Mesothelial cell of epicardium (in vitro differentiated cells): ENCODE measurements at places on chromosomes 7 and 10.

DNA sequence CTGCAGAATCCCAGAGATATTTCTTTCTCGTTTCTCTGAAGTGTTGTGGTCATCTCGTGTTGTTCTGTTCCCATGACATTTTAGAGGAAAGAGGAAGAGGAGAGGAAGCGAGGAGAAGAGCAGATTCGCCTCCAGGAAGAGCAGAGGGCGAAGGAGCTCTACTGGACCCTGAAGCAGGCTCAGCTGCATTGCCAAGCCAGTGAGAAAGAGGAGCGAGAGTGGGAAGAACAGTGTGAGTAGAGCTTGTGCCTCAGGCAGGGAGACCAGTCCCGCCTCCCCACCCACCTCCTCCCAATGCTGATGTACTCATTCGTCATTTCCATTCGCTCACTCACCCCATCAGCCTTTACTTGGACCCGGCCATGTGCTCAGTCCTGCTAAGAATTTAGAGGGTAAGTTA, 50.8 kb downstream of the SH2D4B start:
- no peak for DNase-seq
- no peaks in the 10 kb centered on the region for H3K4me1 ChIP-seq
- no peak overlapping the region for H3K4me3 ChIP-seq
- peaks cover 4% of the 10 kb centered on the region for H3K27me3 ChIP-seq
- H3K27ac ChIP-seq, result no peak overlapping the region

GRCh38 chr7:23235813-23236221, 10.8 kb upstream of the GPNMB start:
- H3K27me3 ChIP-seq, result no peaks in the 10 kb centered on the region
- no peak overlapping the region for H3K4me3 ChIP-seq
- H3K4me1 ChIP-seq, result no peaks in the 10 kb centered on the region
- no peak for DNase-seq
- no peaks in the 10 kb centered on the region for H3K36me3 ChIP-seq

DNA sequence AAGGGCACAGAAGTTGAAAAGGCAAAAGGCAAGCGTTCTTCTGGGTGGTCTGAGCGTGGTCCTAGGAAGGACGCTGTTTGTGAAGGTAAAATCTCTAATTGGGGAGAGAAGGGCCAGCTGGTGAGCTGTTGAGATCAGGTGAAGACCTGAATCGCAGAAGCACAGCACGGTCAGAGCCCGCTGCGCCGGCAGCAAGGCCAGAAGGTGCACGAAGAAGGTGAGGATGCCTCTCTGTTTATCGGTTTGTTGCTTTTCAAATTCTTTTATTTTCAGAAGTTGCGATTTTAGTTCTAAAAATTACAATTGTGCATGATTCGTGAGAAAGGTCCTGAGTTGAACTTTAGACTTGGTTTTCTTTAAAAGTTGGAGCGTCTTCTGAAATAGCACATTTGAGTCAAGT, 247.8 kb upstream of the FOXK1 start:
- H3K4me3 ChIP-seq, result no peak overlapping the region
- H3K4me1 ChIP-seq, result no peaks in the 10 kb centered on the region
- H3K27me3 ChIP-seq, result no peaks in the 10 kb centered on the region
- H3K27ac ChIP-seq, result no peak overlapping the region
- H3K36me3 ChIP-seq, result no peaks in the 10 kb centered on the region

DNA sequence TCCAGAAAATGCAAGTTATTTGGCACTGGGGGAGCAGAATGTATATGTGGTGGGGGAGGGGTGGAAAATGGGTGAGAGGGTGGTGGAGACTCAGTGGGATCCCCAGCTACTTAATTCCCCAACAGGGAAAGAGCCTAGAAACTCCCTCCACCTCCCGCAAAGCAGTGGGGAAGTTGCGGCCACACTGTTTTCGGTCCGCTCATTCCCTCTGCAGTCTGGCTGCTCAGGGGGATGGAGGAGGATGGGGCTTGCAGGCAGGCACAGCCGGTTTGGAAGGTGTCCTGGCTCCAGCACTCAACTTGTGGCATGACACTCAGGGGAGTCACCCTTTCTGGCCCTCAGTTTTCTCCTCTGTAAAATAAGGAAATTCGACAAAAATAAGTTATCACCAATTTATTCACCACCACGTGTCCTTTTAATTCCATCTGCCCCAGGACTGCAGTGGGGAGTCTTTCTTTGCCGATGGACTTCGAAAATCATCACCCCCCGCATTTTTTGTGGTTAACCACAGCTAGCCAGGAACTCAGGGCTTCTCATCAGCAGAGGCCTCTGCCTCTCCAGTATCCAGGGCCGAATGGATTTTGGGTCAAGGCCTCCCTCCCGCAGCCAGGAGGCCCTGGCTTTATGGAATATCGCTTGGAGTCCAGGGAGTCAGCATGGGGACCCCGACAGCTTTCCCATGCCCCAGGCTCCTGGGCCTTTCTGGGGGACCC, 1.6 kb upstream of the HTRA1 start:
- no peak for DNase-seq
- H3K27ac ChIP-seq, result no peak overlapping the region
- H3K27me3 ChIP-seq, result peaks cover 58% of the 10 kb centered on the region
- no peaks in the 10 kb centered on the region for H3K36me3 ChIP-seq
- peaks cover 12% of the 10 kb centered on the region for H3K4me1 ChIP-seq

GRCh38 chr10:30558411-30558810, 71.1 kb downstream of the LYZL2 start:
- H3K36me3 ChIP-seq, result no peaks in the 10 kb centered on the region
- DNase-seq, result no peak
- no peaks in the 10 kb centered on the region for H3K27me3 ChIP-seq
- H3K4me3 ChIP-seq, result no peak overlapping the region

GRCh38 chr7:4277936-4278335, 404.2 kb upstream of the FOXK1 start:
- no peaks in the 10 kb centered on the region for H3K4me1 ChIP-seq
- H3K4me3 ChIP-seq, result no peak overlapping the region
- no peaks in the 10 kb centered on the region for H3K27me3 ChIP-seq
- no peak overlapping the region for H3K27ac ChIP-seq
- no peak for DNase-seq
- H3K36me3 ChIP-seq, result peaks cover 4% of the 10 kb centered on the region

DNA sequence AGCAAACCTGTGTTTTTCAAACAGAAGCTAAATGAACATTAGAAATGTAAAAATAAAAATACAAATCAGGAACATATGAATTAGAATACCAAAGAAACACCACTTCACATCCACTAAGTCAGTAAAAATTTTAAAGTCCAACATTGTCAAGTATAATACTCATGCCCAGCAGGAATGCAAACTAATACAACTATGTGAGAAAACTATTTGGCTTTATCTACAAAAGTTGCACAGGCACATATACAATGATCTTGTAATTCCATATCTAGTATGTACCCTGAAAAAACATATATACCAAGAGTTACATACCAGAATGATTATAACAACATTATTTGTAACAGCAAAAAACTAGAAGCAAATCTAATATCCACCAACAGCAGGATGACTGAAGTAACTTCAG, 91.1 kb downstream of the RNF32 start:
- no peaks in the 10 kb centered on the region for H3K4me1 ChIP-seq
- no peak overlapping the region for H3K27ac ChIP-seq
- H3K36me3 ChIP-seq, result peaks cover 58% of the 10 kb centered on the region
- no peak for DNase-seq
- H3K27me3 ChIP-seq, result no peaks in the 10 kb centered on the region
- H3K4me3 ChIP-seq, result no peak overlapping the region

DNA sequence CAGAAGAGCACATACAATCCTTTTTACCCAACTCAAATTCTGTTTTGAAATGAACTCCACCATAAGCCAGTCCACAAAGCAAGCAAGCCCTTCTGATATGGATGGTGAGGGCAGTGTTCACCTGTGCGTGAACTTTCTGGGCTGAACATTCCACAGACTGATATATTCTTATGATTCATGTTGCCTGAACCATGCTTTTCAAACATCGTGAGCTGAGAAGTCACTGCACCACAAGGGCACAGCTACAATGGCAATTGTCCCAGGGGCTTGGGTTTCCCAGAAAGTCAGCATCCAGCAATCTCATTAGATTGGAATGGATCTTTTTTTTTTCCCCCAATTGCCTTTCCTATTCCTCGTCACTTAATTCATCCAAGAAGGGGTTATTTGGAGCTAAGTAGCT, 86.9 kb upstream of the ZNF438 start:
- peak overlapping the region; percentile 96 for H3K27ac ChIP-seq
- H3K4me3 ChIP-seq, result no peak overlapping the region
- H3K27me3 ChIP-seq, result no peaks in the 10 kb centered on the region
- no peaks in the 10 kb centered on the region for H3K36me3 ChIP-seq
- peaks cover 35% of the 10 kb centered on the region for H3K4me1 ChIP-seq
- DNase-seq, result no peak

DNA sequence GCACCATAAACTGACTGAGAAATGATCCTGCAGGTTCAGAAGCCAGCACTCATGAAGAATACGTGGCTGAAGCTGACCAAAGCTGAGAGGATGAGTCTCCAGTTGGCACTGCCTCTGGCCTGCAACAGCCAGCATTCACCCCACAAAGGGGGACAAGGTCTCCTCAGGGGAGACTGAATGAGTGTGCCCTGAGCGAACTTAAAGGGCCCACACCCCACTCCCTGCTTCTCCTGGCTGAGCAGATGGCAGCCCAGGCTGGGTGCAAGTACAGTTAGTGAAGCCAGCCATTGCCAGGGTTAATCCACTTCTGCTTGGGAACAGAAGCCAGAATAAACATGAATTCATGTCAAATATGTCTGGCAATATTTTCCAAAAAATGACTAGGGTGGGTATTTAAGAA, 98.1 kb downstream of the PPP1R17 start:
- H3K27me3 ChIP-seq, result peaks cover 56% of the 10 kb centered on the region
- H3K36me3 ChIP-seq, result no peaks in the 10 kb centered on the region
- no peak overlapping the region for H3K4me3 ChIP-seq
- H3K4me1 ChIP-seq, result peaks cover 9% of the 10 kb centered on the region

DNA sequence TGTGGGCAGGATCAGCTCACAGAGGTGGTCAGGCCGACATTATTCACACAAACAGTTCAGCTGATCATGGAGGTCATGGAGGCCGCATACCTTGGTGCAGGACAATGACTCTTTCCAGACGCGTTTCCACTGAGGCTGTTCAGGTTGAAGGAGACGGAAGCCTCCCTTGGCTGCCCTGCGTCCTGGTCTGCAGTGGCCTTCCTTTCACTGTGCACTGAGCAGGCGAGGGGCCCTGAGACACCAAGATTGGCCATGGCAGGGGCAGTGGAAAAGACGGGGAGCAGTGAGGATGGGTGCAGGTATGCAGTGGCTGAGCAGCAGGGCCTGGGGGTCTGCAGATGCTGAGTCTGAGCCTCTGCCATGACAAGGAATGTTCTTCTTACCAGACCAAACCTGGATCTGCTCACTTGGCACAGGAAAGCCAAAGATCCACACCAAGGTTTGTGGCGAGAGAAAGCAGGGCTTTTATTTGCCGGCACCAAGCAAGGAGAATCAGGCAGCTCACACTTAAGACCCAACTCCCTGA, 263.3 kb downstream of the GLRX3 start:
- H3K27ac ChIP-seq, result no peak overlapping the region
- peaks cover 9% of the 10 kb centered on the region for H3K27me3 ChIP-seq
- no peak for DNase-seq
- no peak overlapping the region for H3K4me3 ChIP-seq
- H3K36me3 ChIP-seq, result no peaks in the 10 kb centered on the region

DNA sequence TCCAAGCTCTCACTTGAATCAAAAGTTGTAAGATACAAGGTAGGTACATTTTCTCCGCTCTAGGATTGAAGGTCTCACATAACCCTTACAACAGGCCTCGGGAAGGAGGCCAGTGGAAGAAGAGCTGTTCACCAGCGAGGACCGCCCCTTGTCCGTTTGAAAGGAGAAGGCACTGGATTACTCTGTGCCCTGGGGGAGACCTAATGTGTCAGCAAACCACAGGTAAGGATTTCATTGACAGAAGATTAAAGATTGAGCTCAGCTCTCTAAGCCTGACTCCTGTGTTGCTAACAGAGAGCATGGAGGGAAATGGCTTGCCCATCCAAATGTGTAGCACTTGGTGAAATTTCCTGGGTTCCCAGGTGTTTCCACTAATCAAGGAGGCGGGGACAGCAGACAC, 81.2 kb downstream of the SLC16A9 start:
- peaks cover 8% of the 10 kb centered on the region for H3K27me3 ChIP-seq
- H3K27ac ChIP-seq, result no peak overlapping the region
- H3K4me1 ChIP-seq, result peaks cover 7% of the 10 kb centered on the region
- no peaks in the 10 kb centered on the region for H3K36me3 ChIP-seq

GRCh38 chr10:73359492-73359891, 828 bp upstream of the CFAP70 start:
- H3K27ac ChIP-seq, result no peak overlapping the region
- no peak overlapping the region for H3K4me3 ChIP-seq
- DNase-seq, result no peak
- H3K36me3 ChIP-seq, result peaks cover 13% of the 10 kb centered on the region

GRCh38 chr7:51186531-51186930, 130.1 kb downstream of the COBL start:
- H3K4me1 ChIP-seq, result peaks cover 2% of the 10 kb centered on the region
- no peaks in the 10 kb centered on the region for H3K36me3 ChIP-seq
- H3K4me3 ChIP-seq, result no peak overlapping the region
- H3K27ac ChIP-seq, result no peak overlapping the region
- H3K27me3 ChIP-seq, result no peaks in the 10 kb centered on the region

DNA sequence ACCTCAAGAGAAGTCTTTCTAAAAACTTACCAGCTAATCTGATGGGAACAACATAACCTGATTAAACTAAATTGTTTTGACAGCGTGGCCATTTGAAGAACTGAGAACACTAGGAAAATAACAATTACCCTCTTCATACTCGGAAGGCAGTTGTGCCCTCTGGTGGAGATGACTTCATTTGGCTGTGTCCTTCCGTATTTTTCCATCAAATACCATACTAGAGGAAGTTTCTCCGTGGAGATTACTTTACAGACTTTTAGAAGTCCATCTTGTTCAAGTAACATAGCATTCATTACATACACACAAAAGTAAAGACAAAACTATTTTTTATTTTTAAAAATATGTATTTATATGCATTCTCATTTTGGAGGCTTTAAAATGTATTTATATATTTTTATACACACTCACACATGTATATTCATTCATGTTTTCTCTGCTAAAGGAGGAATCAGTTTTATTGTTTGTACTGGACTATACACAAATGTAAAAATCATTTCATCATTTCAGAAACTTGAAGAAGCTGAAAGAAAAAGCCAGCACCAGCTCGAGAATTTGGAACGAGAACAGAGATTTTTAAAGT, 25.2 kb downstream of the SMNDC1 start:
- no peak overlapping the region for H3K4me3 ChIP-seq
- no peaks in the 10 kb centered on the region for H3K27me3 ChIP-seq
- peaks cover 5% of the 10 kb centered on the region for H3K36me3 ChIP-seq
- H3K27ac ChIP-seq, result no peak overlapping the region

DNA sequence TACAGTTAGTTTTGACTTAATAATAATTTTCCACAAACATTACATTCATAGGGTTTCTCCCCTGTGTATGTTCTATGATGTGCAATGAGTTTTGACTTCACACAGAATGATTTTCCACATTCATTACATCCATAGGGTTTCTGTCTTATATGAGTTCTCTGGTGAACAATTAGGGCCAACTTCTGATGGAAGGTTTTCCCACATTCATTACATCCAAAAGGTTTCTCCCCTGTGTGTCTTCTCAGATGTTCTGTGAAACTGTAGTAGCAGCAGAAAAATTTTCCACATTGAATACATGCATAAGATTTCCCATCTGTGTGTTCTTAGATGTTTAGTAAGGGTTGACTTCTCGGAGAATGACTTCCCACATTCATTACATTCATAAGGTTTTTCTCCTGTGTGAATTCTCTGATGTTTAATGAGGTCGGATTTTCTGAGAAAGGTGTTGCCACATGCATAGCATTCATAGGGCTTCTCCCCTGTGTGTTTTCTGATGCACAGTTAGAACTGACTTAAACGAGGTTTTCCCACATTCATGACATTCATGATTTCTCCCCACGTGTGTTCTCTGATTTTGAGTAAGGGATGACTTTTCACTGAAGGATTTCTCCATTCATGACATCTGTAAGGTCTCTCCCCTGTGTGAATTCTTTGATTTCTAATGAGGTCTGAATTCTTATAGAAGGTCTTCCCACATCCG, 118.5 kb downstream of the ZNF33B start:
- peaks cover 69% of the 10 kb centered on the region for H3K36me3 ChIP-seq
- no peak overlapping the region for H3K4me3 ChIP-seq
